SIG-M5 (cell line): ENCODE measurements at places on chromosomes 6 and 20.

DNA sequence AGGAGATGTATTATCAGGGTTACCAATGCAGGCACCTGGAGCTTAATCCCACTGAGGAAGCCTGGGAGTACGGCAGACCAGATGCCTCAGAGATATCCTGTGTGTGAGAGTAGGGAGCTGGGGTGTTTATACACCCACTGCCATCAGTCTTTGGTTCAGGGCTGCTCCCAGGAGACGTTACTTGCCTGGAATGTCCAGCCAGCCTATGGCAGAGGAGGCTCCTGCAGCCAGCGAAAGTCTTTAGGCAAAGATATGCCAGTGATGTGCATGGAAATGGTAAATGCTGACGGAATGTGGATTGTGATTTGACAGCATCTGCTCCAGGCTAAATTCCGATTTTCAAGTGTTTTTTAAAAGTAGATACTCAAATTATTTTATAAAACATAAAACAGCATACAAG is 282.0 kb downstream of the BTBD3 start:
- DNase-seq, result no peak

DNA sequence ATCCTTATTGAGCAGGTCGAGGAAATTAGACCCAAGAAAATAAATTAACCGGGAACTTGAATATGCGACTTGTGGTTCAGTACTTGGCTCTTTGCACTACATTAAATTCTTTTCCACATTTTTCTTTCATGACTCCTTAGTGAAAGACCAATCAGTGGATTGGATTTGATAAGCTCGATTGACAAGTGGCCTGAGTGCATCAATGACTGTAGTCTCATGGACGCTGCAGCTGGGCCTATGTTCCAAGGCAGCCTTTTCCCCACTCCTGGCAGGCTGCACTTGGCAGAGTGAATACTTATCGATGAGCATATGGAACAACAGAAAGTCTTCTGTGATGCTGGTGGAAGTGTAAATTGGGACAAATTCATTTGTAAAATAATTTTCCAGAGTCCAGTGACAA is 210.8 kb upstream of the EXOC2 start:
- DNase-seq, result no peak

DNA sequence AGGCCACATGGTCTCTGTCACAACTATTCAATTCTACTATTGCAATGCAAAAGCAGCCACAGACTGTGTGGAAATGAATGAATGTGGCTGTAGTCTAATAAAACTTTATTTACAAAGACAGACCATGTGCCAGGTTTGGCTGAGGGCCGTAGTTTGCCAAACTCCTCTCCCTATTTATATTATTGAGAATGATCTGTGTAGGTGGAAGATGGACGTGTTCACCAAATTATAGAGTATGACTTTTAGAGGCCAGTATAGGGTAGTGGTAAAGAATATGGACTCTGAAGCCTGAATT is 125.7 kb upstream of the MYLIP start:
- no peak for DNase-seq

- no peak for DNase-seq
Measured at GRCh38 chr6:7479801-7480266, 61.6 kb upstream of the DSP start.
